ENCODE measurements at places on chromosomes 4 and X.
A peak's percentile ranks its signal among the peaks of the same experiment; 100 is the strongest.

GRCh38 chr4:13584481-13584880, 40.2 kb upstream of the NKX3-2 start:
- DNase-seq, result no peak

DNA sequence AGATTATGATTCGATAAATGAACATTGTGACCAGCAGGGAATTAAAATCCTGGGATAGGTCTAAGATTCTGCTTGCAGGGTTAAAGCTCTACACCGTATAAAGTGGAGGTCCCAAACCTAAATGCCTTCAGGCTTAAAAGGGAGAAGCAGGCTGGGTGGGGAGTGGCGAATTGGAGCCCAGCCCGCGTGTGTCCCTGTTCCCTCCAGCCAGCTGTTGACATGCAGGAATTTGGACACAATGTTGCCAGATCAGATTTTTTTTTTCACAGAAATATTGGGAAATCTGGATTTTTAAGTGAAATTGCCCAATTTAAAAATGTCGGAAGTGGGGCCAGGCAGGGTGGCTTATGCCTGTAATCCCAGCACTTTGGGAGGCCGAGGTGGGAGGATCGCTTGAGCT, 60.5 kb downstream of the ELF4 start:
- DNase-seq, result no peak

DNA sequence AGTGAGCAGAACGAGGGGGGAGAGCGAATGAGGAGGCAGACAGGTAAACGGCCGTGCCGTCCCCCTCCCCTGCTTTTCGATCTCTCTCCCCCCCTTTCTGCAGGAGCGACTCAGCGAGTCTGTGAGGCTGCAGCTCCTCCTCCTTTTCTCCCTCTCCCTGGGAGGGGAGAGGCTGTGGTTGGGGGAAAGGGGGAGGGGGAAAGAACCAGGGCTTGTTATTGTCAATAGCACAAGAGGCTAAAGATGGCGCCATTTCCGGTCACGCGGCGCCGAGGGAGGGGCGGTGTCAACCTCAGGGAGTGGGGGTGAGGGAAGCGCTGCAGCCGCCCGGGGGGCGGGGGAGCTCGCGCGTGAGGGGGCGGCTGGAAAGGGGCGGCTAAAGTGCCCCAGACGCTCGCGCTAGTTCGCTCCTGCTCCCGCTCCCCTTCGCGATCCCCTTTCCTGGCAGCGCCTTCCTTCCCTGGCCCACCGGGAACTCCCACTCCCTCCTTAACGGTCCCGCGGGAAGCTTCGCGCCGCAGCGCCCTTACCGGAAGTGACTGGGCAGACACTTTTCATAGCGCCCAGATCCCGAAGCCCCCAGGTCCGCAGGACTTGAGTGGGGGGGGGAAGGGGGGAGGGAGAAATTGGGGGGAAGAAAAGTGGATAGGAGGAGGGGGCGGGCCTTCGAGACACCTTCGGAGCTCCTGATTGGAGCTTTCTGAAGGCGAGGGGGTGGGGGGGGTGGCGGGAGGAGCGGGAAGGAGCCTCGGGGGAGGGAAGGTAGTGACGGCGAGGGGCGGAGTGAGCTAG, at the start of gene CUL4B:
Gene CUL4B (minus strand): TSS at position 121 of the 792 bp plus-strand sequence. CDS start 324 bp downstream, outside the sequence.
- peak; percentile 89 for DNase-seq

DNA sequence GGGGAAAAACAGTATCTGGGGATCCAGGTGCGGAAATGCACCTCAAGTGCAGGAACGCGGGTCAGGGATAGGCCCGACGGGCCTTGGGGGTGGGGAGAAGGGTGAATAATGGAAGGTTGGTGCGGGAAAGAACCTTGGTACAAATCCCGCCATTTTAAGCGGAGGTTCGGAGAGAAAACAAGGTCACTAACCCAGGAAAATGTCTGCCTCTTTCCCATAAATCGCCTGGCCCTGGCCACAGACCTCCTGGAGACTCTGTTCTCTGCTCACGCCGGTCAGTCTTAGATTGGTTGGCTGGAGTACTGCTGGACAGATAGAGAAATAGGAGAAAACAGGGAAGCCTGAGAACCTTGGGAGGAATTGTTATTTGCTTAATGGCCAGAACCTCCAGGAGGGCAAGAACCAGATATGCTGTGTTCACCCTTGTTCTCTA, 897 bp upstream of the FBXL5 start:
- no peak for DNase-seq

DNA sequence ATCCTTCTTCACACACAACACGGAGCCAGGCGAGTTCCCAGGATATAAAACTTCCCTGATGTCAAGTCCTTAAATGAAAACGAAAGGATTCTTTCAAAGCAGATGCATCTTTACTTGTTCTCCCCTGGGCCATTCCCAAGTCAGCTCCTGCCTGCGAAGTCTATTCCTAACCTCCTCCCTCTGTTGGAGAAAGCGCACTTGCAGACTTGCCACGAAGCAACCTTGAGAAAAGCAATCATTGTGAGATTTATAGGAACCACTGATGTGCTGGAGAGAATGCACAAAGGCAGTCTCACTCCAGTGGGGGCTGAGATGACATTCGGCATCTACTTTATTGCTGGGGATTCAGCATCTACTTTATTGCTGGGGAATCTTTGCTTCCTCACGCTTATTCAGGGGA, 155.7 kb downstream of the NSUN7 start:
- DNase-seq, result no peak

- DNase-seq, result no peak
Observed at GRCh38 chr4:139692309-139693012, 26.8 kb downstream of the MGST2 start.
